ENCODE measurements at places on chromosomes 5 and 9. TPM values are rescaled to one million over a fixed set of nuclear protein-coding genes. Genes with fewer than 3 reads are reported as not detected.

The ARSI gene
- 0.48 TPM for total RNA-seq

- H3K4me1 ChIP-seq = no peaks in the 10 kb centered on the region
- DNase-seq = no peak
- H3K4me3 ChIP-seq = no peak overlapping the region
- no peak overlapping the region for H3K27ac ChIP-seq
- H3K27me3 ChIP-seq = no peaks in the 10 kb centered on the region
Observed at GRCh38 chr9:8282535-8282934, 483.0 kb upstream of the DMAC1 start.

The BTF3 gene
- 575 TPM for total RNA-seq

- H3K4me1 ChIP-seq = no peaks in the 10 kb centered on the region
- H3K27me3 ChIP-seq = no peaks in the 10 kb centered on the region
- H3K4me3 ChIP-seq = no peak overlapping the region
- no peak overlapping the region for H3K27ac ChIP-seq
- H3K36me3 ChIP-seq = no peaks in the 10 kb centered on the region
Observed at GRCh38 chr9:124248960-124249359, 8.8 kb upstream of the NEK6 start.

GRCh38 chr5:14208071-14209021 lies 65.2 kb downstream of the TRIO start:
- no peaks in the 10 kb centered on the region for H3K27me3 ChIP-seq
- H3K4me1 ChIP-seq = peaks cover 4% of the 10 kb centered on the region
- H3K4me3 ChIP-seq = no peak overlapping the region
- H3K27ac ChIP-seq = peak overlapping the region; percentile 2
- no peak for DNase-seq
- no peaks in the 10 kb centered on the region for H3K36me3 ChIP-seq

The PGM5 gene
- 11.6 TPM for total RNA-seq

DNA sequence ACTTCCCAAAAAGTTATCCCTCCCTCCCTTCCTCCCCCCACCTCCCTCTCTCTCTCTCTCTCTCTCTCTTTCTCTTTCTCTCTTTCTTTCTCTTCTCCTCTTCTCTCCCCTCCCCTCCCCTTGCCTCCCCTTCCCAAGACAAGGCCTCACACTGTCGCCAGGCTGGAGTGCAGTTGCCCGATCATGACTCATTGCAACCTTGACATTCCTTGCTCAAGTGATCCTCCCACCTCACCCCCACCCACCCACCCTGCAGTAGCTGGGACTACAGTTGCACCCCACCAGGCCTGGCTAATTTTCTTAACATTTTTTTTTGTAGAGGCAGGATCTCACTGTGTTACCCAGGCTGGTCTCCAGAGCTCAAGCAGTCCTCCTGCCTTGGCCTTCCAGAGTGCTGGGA lies 32.8 kb downstream of the VPS13A start:
- H3K36me3 ChIP-seq = no peaks in the 10 kb centered on the region
- H3K27me3 ChIP-seq = no peaks in the 10 kb centered on the region
- H3K4me3 ChIP-seq = no peak overlapping the region
- no peak for DNase-seq
- H3K4me1 ChIP-seq = no peaks in the 10 kb centered on the region
- no peak overlapping the region for H3K27ac ChIP-seq

DNA sequence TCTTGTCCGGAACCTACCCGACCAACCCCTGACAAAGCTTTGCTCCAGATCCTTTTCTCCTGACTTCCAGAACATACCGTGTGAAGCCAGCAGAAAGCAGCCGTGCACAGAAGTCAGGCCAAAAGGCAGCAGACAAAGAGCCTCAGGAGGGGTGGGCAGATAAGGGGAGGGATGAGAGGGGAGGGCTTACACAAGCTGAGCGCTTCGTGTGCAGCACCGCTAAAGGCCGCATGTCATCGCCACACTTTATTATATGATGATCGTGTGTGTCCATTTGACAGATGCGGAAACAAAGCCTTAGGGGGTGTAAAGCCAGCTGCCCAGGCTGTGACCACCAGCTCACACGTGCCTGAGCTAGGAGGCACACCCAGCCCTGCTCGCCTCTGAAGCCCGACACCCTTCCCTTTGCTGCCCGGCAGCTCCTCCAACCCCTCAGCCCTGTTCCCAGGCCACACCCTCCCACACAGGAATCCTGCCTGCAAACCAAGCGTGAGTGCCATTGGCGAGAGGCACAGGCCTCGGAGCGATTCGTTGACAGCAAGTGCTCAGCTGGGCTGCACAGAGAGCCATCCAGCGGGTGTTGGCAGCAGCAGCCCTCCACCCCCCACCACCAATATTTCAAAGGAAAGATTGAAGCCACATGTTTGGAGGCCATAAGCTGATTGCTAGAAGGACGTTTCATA lies 170.5 kb upstream of the SMIM23 start:
- H3K27ac ChIP-seq = no peak overlapping the region
- no peaks in the 10 kb centered on the region for H3K4me1 ChIP-seq
- H3K36me3 ChIP-seq = no peaks in the 10 kb centered on the region
- no peak for DNase-seq
- H3K4me3 ChIP-seq = no peak overlapping the region

DNA sequence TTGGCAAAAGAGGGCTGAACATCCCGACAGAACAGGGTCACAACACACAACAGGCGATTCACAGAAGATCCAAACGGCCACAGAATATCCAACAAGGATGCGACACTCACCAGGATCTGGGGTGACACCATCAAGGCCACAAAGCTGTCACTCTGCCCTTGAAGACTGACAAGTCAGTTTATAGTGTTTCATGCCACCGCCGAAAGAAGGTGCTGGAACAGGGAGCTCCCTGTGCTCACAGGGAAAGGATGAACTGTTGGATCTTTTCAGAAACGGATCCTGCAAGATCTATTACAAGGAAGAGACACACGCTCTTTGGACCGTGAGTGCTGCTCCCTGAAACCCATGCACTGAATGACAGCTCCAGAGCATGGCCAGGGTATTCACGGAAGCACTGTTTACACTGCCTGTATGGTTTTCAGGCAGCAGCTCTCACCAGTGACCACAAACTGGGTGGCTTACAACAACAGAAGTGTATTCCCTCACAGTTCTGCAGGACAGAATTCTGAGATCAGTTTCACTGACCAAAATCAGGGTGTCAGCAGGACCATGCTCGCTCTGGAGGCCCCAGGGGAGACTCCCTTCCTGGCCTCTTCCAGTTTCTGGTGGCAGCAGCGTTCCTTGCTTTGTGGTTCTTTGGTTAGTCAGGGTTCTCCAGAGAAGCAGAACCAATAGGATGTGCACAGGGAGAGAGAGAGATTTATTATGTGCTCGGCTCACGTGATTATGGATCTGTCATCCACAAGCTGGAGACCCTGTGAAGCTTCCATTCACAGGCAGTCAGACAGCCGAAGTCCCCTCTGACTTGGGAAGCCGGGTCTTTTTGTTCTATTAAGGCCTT lies 52.8 kb downstream of the SEMA4D start:
- DNase-seq = no peak
- H3K27ac ChIP-seq = no peak overlapping the region
- H3K27me3 ChIP-seq = no peaks in the 10 kb centered on the region
- H3K36me3 ChIP-seq = peaks cover 5% of the 10 kb centered on the region
- no peaks in the 10 kb centered on the region for H3K4me1 ChIP-seq

GRCh38 chr5:180136630-180137381 lies 65.2 kb upstream of the RNF130 start:
- no peak overlapping the region for H3K27ac ChIP-seq
- H3K36me3 ChIP-seq = no peaks in the 10 kb centered on the region
- no peak overlapping the region for H3K4me3 ChIP-seq
- peak; percentile 47 for DNase-seq

The RASGEF1C gene
- not detected for total RNA-seq

The C5orf15 gene
- total RNA-seq = 68.9 TPM

DNA sequence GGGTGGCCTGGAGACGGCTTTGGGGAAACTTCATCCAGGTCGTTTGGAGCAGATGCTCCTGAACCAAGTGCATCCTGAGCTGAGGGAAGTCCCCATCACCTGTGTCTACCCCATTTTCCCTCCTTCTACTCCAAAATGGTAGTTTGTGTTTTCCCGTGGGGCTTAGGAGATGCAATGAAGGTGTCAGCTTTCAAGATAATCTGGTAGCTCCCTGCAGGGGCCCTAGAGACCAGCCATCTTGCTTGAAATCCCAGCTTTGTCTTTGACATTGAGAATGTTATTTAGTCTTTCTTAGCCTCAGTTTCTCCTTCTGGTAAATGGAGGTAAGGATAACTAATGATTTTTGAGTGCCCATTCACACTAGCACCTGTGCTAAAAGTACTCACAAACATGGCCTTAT lies 77.4 kb downstream of the WWC1 start:
- peak overlapping the region; percentile 21 for H3K27ac ChIP-seq
- DNase-seq = no peak
- no peak overlapping the region for H3K4me3 ChIP-seq
- H3K4me1 ChIP-seq = peaks cover 10% of the 10 kb centered on the region
- no peaks in the 10 kb centered on the region for H3K36me3 ChIP-seq

DNA sequence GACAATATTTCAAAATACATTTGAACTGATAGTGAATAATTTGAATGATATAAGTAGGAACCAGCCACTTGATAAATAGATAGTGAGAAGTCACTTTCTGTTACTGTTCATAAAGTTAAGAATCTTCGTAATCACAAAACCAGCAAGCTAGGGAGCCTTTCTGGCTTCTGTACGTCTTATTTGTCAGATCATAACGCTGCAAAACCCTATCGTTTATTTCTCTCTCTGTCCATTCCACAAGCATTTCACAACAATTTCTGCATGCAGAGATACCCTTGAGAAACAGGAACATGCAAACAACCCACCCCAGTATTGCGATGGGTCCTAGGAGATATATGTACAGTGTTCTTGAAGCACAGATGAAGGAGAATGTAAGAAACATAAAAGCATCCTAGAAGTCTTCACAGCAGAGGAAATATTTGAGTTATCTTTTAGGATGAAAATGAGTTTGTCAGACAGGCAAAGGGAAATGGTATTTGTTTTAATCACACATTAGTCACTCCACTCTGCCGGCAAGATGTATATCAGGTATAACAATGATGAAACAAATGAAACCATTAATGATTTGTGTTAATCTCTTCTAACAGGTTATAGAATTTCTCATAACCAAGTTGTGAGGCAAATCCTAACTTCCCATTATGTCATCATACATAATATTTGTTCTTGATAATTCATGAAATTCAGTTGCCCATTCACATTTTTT lies 668.7 kb upstream of the FTMT start:
- no peak overlapping the region for H3K27ac ChIP-seq
- no peaks in the 10 kb centered on the region for H3K4me1 ChIP-seq
- no peak for DNase-seq
- no peaks in the 10 kb centered on the region for H3K27me3 ChIP-seq
- no peaks in the 10 kb centered on the region for H3K36me3 ChIP-seq

The ZNF483 gene
- total RNA-seq = 24.9 TPM

GRCh38 chr9:90322296-90322695 lies 320.3 kb downstream of the DIRAS2 start:
- no peaks in the 10 kb centered on the region for H3K36me3 ChIP-seq
- H3K4me3 ChIP-seq = no peak overlapping the region
- peaks cover 3% of the 10 kb centered on the region for H3K27me3 ChIP-seq
- DNase-seq = no peak
- H3K4me1 ChIP-seq = no peaks in the 10 kb centered on the region
- no peak overlapping the region for H3K27ac ChIP-seq

GRCh38 chr9:121650217-121651007 lies 1.0 kb upstream of the DAB2IP start:
- H3K36me3 ChIP-seq = no peaks in the 10 kb centered on the region
- no peak for DNase-seq

DNA sequence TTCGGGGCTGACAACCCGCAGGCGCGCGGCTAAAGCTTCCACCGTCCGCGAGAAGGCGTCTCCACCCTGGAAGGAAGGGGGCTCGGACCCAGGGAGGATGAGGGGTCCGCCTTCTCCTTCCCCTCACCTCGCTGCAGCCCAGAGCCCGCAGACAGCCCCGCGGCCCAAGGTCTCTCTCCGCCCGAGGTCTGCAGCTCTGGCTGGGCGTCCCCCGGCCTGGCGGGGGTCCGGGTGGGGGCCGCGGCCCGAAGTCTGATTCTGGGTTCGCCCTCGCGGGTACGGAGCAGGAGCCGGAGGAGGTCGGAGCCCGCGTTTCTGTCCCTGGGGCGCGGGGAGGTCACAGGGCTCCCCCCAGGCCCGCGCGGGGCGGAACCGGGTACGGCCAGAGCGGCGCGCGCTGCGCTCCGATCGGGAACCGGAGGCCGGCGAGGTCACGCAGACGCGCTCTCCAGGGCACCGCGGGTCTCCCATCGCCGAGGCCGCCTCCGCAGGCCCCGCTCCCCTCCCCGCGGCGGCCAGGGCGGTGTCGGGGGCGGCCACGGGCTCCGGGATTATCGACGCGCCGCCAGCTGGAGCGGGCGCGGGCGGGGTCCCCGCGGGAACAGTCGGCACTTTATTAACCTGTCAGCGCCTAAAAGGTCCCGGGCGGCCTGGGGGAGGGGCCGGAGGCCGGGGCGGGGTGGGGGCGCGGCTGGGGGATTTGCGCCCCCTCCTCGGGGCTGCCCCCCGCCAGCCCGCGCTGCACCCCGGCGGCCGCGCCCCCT lies 11.6 kb downstream of the LHX3 start:
- no peaks in the 10 kb centered on the region for H3K36me3 ChIP-seq
- peaks cover 98% of the 10 kb centered on the region for H3K27me3 ChIP-seq
- DNase-seq = no peak

Measured in breast epithelium (tissue), 4 donors.